EH (cell line): ENCODE measurements at places on chromosomes 3 and 15.

DNA sequence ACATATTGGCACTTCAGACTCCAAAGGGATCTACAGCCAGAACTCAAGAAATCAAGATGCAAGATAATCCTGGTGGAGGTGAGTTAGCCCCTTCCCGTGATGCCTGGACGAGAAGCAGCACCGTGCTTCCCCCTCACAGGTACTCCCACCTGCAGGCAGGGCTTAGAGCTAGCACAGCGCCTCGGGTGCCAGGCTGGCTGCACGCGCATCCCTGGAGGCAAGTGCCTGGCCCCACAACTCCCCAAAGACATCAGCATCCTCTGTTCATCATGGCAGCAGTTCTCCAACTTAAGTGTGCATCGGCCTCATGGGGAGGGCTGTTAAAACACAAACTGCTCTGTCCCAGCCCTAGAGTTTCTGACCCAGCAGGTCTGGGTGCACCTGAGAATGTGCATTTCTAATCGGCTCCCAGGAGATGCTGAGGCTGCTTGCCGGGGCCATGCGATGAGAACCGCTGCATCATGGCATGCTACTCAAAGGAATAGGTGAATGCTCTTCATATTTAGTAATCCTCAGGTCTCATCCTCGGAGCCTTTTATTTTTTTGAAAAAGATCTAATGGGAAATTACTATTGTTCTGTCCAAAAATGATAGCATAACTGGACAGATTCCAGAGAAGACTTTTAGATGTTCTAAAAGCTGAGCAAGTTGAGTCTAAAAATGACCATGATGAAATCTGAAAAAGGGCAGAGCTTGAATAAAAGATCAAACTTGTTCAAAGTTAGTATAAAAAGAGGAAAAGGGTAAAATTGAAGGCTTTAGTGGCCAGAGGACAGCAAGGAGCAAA is 244.2 kb downstream of the ADAMTS17 start:
- DNase-seq = no peak

- DNase-seq = no peak
Measured at GRCh38 chr3:126881861-126882260, 101.1 kb upstream of the PLXNA1 start.

- DNase-seq = no peak
Measured at GRCh38 chr3:46946416-46946815, 30.1 kb downstream of the CCDC12 start.

- no peak for DNase-seq
Measured at GRCh38 chr3:12590096-12590495, 33.2 kb downstream of the MKRN2 start.
